ENCODE measurements at places on chromosomes 5 and 9.

- no peak for DNase-seq
Observed at GRCh38 chr5:32539981-32540845, 45.1 kb upstream of the SUB1 start.

DNA sequence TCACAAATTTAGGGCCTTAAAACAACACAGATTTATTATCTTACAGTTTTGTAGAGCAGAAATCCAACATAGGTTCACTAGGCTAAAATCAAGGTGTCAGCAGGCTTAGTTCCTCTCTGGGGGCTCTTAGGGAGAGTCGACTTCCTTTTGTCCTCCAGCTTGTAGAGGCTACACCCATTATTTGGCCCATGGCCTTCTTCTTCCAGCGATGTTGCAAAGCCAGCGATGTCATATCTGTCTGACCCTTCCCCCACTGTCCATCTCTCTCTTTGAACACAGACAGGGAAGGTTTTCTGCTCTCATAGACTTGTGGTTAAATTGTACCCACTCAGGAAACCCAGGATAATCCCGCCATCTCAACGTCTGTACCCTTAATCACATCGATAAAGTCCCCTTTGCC is 60.3 kb upstream of the SHB start:
- DNase-seq: no peak

- DNase-seq: no peak
Observed at GRCh38 chr5:15995341-15996052, 184.1 kb downstream of the MARCHF11 start.

DNA sequence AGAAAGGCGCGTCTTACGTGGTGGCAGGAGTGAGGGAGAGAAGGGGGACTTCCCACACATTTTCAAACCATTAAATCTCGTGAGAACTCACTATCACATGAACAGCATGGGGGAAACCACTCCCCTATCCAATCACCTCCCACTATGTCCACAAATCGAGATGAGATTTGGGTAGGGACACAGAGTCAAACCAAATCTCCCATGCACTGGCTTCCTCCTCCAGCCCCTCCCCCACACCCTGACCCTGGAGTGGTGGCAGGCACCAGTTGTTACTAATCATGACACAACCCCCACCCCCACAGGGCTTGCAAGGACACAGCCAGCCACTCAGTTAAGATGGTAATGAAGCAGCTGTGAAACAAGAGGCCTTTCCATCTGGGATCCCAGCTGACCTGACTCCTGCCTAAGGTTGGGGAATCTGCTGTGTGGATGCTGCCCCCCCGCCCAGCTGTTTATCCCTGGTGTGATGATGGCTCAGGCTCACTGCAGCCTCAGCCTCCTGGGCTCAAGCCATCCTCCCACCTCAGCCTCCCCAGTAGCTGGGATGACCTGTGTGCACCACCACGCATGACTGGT is 57.1 kb upstream of the FUBP3 start:
- no peak for DNase-seq

Measured in stomach (tissue), 19 donors.